Type B pancreatic cell (in vitro differentiated cells): ENCODE measurements at places on chromosomes 7 and 10.

DNA sequence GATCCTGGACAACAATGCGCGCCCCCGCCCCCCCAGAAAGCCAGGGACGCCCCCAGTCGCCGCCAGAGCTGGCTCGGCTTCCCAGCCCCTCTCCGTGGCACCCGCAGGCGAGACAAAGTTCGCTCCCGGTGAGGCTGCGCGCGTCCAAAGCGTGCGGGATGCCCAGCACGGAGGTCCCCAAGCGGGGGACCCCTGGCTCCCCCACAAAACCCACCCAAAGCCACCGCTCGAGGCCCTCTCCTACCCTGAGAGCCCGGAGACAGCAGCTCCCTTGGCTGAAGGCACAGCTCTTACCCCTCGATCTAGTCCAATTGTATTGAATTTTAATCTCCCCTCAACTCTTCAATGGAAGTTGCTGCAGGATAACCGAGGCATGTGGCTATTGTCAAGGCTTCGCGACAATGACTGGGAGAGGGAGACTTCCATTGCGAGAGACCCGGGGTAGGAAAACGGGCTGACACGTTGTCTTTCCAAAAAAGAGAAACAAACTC lies 305.3 kb downstream of the PRPF18 start:
- H3K27me3 ChIP-seq, result peaks cover 68% of the 10 kb centered on the region
- peak overlapping the region; percentile 78 for H3K27ac ChIP-seq
- H3K36me3 ChIP-seq, result peaks cover 10% of the 10 kb centered on the region
- H3K4me3 ChIP-seq, result peak overlapping the region; percentile 90
- peaks cover 46% of the 10 kb centered on the region for H3K4me1 ChIP-seq

DNA sequence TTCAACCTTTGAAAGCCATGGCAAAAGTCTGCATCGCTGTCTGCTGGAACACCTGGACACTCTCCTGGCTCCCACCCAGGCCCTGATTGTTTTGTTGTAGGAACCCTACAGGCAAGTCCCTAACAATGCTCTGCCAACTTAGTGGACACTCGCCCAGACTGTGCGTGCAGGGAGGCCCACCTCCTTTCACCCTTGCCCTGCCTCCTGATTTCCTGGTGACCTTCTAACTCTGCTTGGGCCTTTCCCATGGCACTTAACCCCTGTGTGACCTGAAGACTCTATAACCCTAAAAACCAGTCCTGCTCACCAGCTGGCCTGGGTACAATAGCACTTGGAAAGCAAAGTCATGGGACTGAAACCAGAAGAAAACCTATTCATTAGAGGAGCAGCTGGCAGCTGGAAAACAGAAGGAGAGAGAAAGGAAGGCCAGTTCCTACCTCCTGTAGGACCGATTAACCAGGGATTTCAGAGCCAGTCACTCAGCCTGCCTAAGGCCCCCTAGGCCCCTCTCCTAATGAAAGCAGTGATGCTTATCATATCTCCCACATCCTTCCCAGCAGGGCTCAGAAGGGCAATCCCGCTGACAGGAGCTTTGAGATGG lies 82.7 kb upstream of the KMT2E start:
- H3K4me3 ChIP-seq, result no peak overlapping the region
- peak overlapping the region; percentile 30 for H3K27ac ChIP-seq
- peaks cover 42% of the 10 kb centered on the region for H3K4me1 ChIP-seq
- H3K27me3 ChIP-seq, result no peaks in the 10 kb centered on the region
- no peaks in the 10 kb centered on the region for H3K36me3 ChIP-seq

- no peak overlapping the region for H3K27ac ChIP-seq
- H3K4me3 ChIP-seq, result no peak overlapping the region
- H3K36me3 ChIP-seq, result no peaks in the 10 kb centered on the region
- H3K27me3 ChIP-seq, result no peaks in the 10 kb centered on the region
- no peak for DNase-seq
Measured at GRCh38 chr10:54434782-54435181, 366.2 kb downstream of the PCDH15 start.

- H3K36me3 ChIP-seq, result peaks cover 36% of the 10 kb centered on the region
- DNase-seq, result no peak
- H3K4me3 ChIP-seq, result no peak overlapping the region
- H3K27ac ChIP-seq, result no peak overlapping the region
- H3K27me3 ChIP-seq, result no peaks in the 10 kb centered on the region
Measured at GRCh38 chr10:121835376-121835775, 92.5 kb downstream of the ATE1 start.

GRCh38 chr10:27192284-27192683 lies 37.1 kb downstream of the MASTL start:
- H3K27ac ChIP-seq, result no peak overlapping the region
- no peak overlapping the region for H3K4me3 ChIP-seq
- no peaks in the 10 kb centered on the region for H3K36me3 ChIP-seq
- no peaks in the 10 kb centered on the region for H3K4me1 ChIP-seq

- H3K36me3 ChIP-seq, result peaks cover 15% of the 10 kb centered on the region
- H3K27ac ChIP-seq, result no peak overlapping the region
- no peak overlapping the region for H3K4me3 ChIP-seq
- peaks cover 11% of the 10 kb centered on the region for H3K4me1 ChIP-seq
Measured at GRCh38 chr10:116833986-116834985, 15.0 kb upstream of the ENO4 start.

DNA sequence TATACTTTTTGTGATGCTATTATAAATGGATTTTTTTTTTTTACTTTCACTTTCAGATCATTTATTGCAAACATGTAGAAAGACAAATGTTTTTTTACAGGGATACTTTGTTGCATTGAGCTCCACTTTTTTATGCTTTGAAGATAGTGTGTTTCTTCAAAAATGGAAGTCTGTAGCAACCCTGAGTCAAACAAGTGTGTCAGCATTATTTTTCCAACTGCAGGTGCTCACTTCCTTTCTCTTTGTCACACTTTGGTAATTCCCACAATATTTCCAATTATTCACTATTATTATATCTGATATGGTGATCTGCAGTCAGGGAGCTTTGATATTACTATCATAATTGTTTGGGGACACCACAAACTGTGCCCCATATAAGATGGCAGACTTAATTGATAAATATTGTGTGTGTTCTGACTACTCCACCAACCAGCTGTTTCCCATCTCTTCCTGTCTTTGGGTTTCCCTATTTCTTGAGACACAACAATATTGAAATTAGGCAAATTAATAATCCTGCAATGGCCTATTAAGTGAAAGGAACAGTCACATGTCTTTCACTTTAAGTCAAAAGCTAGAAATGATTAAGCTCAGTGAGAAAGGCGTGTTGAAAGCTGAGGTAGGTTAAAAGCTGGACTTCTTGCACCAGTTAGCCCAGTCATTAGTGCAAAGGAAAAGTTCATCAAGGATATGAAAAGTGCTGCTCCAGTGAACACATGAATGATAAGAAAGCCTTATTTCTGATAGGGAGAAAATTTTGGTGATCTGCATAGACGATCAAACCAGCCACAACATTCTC lies 231.3 kb upstream of the SH2B2 start:
- H3K27ac ChIP-seq, result no peak overlapping the region
- no peaks in the 10 kb centered on the region for H3K27me3 ChIP-seq
- H3K4me1 ChIP-seq, result peaks cover 5% of the 10 kb centered on the region

GRCh38 chr7:103373866-103374643 lies 26.6 kb downstream of the PSMC2 start:
- no peak overlapping the region for H3K27ac ChIP-seq
- no peaks in the 10 kb centered on the region for H3K4me1 ChIP-seq
- DNase-seq, result no peak
- H3K36me3 ChIP-seq, result no peaks in the 10 kb centered on the region
- H3K4me3 ChIP-seq, result no peak overlapping the region

DNA sequence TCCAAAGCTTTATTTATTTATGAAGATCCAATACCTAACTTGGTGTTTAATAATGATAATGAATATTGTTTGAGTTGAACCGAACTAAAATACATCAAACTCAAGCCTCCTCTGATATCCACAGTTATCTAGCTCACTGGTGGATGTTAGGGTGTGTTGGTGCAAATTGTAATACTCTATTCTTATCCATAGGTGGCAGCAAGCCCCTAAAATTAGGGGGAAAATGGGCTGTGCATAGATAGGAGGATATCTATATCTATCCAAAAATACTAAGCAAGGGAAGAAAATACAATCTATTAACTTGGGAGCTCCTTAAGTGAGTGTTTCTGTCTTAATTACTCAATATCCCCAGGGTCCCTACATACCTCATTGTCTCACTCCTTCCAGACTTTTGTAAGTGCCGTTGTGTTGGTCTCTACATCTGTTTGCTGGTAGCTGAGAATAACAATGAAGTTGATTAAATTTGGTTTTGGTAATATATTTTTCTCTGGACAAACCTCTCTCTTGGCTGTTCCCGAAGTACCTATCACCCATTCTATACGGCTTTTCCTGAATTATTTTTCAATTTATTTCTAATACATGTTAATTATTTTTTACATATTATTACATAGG lies 55.0 kb upstream of the VWDE start:
- H3K36me3 ChIP-seq, result no peaks in the 10 kb centered on the region
- H3K27ac ChIP-seq, result no peak overlapping the region
- H3K4me1 ChIP-seq, result no peaks in the 10 kb centered on the region

- H3K4me3 ChIP-seq, result no peak overlapping the region
- H3K4me1 ChIP-seq, result no peaks in the 10 kb centered on the region
- no peak for DNase-seq
Measured at GRCh38 chr7:137474540-137475026, 131.1 kb upstream of the PTN start.

DNA sequence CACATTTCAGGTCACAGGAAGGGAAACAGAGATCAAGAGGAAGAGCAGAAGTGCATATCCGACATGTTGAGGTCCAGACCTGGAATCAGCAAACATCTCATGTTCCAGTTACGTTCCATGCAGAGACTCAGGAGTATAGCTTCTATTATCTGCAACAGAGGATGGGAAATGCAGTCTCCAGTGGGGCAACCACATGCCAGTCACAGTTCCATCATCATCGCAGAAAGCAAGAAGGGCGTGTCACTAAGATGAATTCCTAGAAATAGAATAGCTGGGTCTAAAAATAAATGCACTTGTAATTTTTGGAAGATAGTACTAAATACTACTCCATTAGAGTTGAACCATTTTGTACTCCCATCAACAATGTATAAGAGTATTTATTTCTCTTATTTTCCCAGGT lies 133.2 kb upstream of the MDFIC start:
- H3K4me1 ChIP-seq, result no peaks in the 10 kb centered on the region
- DNase-seq, result no peak
- peaks cover 4% of the 10 kb centered on the region for H3K36me3 ChIP-seq
- no peak overlapping the region for H3K4me3 ChIP-seq
- no peaks in the 10 kb centered on the region for H3K27me3 ChIP-seq
- no peak overlapping the region for H3K27ac ChIP-seq

- H3K4me1 ChIP-seq, result peaks cover 7% of the 10 kb centered on the region
- no peaks in the 10 kb centered on the region for H3K27me3 ChIP-seq
- no peaks in the 10 kb centered on the region for H3K36me3 ChIP-seq
- no peak overlapping the region for H3K27ac ChIP-seq
- DNase-seq, result no peak
Measured at GRCh38 chr7:96085953-96086352, 235.9 kb downstream of the SLC25A13 start.

GRCh38 chr10:120208488-120208887 lies 248.5 kb upstream of the PLPP4 start:
- no peak overlapping the region for H3K4me3 ChIP-seq
- H3K36me3 ChIP-seq, result no peaks in the 10 kb centered on the region
- H3K27ac ChIP-seq, result no peak overlapping the region
- H3K4me1 ChIP-seq, result no peaks in the 10 kb centered on the region

GRCh38 chr7:108164342-108164741 lies 34.2 kb upstream of the LAMB4 start:
- peaks cover 4% of the 10 kb centered on the region for H3K36me3 ChIP-seq
- no peaks in the 10 kb centered on the region for H3K4me1 ChIP-seq
- DNase-seq, result no peak
- H3K27me3 ChIP-seq, result no peaks in the 10 kb centered on the region

GRCh38 chr7:37765872-37766525 lies 82.4 kb upstream of the NME8 start:
- H3K27ac ChIP-seq, result no peak overlapping the region
- H3K4me1 ChIP-seq, result no peaks in the 10 kb centered on the region
- peaks cover 26% of the 10 kb centered on the region for H3K27me3 ChIP-seq
- no peaks in the 10 kb centered on the region for H3K36me3 ChIP-seq
- no peak for DNase-seq

- no peak overlapping the region for H3K4me3 ChIP-seq
- no peaks in the 10 kb centered on the region for H3K27me3 ChIP-seq
- H3K27ac ChIP-seq, result no peak overlapping the region
- peaks cover 7% of the 10 kb centered on the region for H3K36me3 ChIP-seq
- H3K4me1 ChIP-seq, result peaks cover 9% of the 10 kb centered on the region
Measured at GRCh38 chr7:27554826-27555225, 107.9 kb downstream of the HIBADH start.

GRCh38 chr7:87267239-87267900 lies 47.8 kb upstream of the TMEM243 start:
- H3K27ac ChIP-seq, result no peak overlapping the region
- no peaks in the 10 kb centered on the region for H3K36me3 ChIP-seq
- no peak for DNase-seq
- H3K4me3 ChIP-seq, result no peak overlapping the region
- H3K4me1 ChIP-seq, result no peaks in the 10 kb centered on the region

GRCh38 chr10:9786576-9786975 lies 1231.1 kb upstream of the CELF2 start:
- H3K36me3 ChIP-seq, result no peaks in the 10 kb centered on the region
- H3K4me3 ChIP-seq, result no peak overlapping the region
- peaks cover 5% of the 10 kb centered on the region for H3K27me3 ChIP-seq
- H3K27ac ChIP-seq, result no peak overlapping the region

DNA sequence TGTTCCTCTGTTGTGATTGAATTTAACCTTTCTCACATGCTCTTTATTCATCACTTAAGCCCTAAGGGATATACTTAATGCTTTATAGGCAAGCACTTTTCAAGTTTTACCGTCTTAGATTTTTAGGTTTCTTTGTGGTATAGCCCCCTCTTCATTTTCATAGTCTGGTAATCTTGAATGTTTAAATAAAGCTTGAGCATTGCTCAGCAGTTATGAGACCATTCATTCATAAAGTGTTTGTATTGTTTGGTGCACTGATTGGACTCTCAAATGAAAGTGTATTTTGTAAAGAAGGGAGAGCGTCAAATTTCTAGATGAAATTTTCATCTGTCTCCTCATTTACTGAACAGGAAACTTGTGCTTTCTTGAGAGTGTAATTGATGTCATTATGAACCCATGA lies 25.2 kb downstream of the TASOR2 start:
- H3K27me3 ChIP-seq, result no peaks in the 10 kb centered on the region
- H3K4me3 ChIP-seq, result no peak overlapping the region
- H3K36me3 ChIP-seq, result peaks cover 9% of the 10 kb centered on the region

DNA sequence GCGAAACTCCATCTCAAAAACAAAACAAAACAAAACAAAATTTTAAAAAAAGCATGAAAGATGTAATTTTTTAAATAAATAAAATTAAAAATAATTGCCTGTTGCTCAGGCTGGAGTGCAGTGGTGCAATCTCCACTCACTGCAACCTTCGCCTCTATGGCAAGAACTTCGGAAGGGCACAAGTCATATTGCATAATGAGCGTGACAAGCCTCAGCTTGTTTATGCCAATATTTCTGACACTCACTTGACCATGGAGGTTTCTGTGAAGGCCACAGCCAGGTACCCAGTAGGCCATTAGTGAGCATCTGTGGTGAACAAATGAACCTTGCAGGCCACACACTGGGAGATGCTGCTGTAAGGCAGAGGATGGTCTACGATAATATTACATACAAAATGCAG lies 106.1 kb upstream of the KMT2C start:
- H3K4me1 ChIP-seq, result peaks cover 11% of the 10 kb centered on the region
- H3K4me3 ChIP-seq, result no peak overlapping the region
- no peak for DNase-seq
- H3K27me3 ChIP-seq, result no peaks in the 10 kb centered on the region
- no peaks in the 10 kb centered on the region for H3K36me3 ChIP-seq
- H3K27ac ChIP-seq, result no peak overlapping the region

- no peaks in the 10 kb centered on the region for H3K4me1 ChIP-seq
Measured at GRCh38 chr7:7449055-7449454, 86.6 kb downstream of the COL28A1 start.
